AG09319 (cell line): ENCODE measurements at places on chromosomes 1 and 21.

DNA sequence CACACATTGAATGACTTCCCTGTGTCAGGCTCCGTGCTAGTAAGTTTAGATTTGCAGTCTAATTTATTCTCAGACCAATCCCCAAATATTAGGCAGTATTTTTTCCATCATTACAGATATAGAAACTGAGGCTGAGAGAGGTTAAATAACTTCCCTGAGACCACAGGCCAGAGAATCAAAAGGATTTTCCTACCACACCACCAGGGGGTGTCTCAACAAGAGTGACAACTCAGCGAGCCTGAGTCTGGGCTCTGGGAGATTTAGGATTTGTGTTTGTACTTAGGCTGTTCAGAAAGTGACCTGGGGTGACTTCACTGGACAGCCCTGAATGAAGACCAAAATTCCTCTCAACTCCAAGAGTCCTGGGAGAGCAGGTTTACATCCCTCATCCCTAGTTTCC is 13.3 kb upstream of the LCE5A start:
- DNase-seq: no peak

DNA sequence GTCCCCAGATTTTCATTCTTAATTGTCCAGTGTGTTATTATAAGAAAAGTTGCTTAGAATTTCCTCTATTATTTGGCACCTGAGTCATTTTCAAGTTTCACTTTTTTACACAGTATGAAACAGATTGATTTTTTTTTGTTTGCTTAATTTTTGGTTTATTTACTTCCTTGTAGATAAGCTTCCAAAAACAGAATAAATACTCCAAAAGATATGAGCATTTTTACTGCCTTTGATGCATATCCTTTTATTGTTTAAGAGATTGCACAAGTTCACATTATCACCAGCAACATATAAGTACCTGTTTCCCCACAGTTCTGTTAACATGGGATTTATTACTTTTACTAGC is 36.3 kb upstream of the AHCYL1 start:
- no peak for DNase-seq

DNA sequence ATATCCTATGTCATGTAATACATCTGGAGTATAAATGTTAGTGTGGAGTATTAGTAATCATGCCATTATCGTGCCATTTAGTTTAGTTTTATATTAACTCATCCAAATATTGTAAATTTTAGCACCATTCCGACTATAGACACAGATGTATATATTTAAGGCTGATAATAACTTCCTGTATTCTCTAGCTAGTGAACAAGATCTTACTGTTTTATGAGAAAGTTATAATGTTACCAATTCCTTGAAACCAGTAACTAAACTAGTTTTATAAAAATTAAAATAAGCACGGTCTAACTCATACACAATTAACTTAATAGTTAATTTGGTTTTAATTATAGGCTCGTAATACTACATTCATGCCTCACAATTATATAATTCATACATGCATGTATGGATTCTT is 808.6 kb downstream of the USP25 start:
- no peak for DNase-seq

DNA sequence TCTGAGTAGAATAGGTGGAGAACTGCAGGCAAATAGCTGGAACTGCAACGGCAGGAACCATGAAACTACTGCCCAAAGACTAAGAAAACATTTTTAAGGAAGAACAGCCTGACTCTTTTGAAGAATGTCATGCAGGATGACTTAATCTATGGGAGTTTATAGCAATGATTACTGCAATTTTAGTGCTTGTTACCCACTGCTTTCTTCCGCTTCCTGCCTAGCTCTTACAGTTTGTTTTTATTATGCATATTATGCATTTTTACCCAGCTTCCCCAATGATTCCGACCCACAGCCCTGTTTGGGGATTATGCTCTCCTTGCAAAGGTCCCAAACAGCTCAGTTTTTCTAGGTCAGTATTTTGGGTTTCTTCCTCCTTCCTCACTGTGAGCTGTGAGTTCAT is 71.2 kb downstream of the PCNX2 start:
- DNase-seq: no peak

DNA sequence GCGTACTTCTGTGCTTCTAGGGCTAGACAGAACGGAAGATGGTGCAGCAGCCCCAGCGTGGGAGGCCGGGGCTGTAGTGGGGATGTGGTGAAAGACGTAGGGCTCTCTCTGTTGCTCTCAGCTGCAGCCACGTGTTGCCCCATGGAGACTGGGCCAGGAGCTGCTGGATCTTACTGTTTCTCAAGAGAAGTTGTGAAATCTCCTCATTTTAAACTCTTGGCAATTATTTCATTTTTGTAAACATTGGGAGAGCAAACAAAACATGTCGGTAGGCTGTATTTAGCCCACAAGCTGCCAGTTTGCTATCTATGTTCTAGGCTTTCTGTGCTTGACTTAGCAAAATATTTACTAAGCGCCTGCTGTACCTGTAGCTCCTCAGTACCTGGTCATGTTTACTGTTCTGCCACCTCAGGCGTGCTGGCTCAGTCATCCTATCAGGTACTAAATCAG is 15.9 kb upstream of the ELOA start:
- peak; percentile 85 for DNase-seq

- DNase-seq: no peak
Observed at GRCh38 chr1:176066709-176067108, 140.4 kb downstream of the COP1 start.

- DNase-seq: no peak
Observed at GRCh38 chr1:228691926-228692325, 43.4 kb upstream of the RHOU start.

- peak; percentile 85 for DNase-seq
Observed at GRCh38 chr1:39398278-39399021, 93.0 kb upstream of the BMP8A start.

GRCh38 chr1:18114726-18115410 is 7.3 kb downstream of the IGSF21 start:
- no peak for DNase-seq
